ENCODE measurements at places on chromosomes 7 and 10. TPM values are rescaled to one million over a fixed set of nuclear protein-coding genes. Genes with fewer than 3 reads are reported as not detected.

CYP17A1 gene
- total RNA-seq: not detected

TLX1 gene
- total RNA-seq: not detected

SPDYE6 gene
- total RNA-seq: not detected

FGFR2 gene
- total RNA-seq: not detected

SFXN3 gene
- total RNA-seq: 56.6 TPM

DNA sequence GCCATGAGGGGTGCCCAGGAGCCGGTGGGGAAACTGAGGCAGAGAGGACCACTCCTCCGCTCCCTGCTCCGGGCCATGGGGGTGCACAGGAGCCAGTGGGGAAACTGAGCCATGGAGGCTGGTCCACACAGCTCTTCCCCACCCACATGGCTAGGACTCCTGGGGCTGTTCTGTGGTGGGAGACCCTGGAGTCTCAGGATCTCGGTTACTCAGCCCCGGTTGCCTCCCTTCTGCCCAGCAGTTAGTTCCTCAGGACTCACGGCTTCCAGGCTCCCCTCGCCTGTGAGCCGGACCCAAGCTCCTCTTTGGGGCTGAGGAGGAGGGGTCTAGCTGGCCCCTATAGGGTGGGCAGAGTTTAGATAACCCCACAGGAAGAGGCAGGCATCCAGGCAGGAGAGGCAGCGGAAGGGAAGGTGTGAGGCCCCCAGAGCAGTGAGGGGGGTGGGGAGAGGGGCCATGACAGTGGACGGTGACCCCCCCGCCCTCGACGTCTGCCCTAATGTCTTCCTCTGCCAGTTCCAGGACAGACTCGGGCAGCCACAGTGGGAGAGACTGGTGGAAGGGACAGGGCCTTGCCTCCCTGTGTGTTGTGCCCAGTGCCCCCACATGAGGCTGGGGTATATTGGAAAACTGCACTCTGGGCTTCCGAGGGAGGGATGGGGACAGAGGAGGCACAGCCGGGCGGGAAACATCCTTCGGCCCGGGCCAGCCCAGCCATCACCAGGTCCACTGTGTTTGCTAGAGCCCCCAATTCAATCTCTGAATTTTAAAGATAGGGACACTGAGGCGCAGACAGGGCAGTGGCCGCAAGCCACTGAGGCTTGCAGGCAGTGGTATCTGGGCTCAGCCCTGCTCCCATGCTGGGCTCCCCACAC lies 4.3 kb downstream of the ELFN1 start:
- no peak for DNase-seq

GRCh38 chr7:12493863-12494686 lies 76.4 kb upstream of the SCIN start:
- DNase-seq: no peak

DNA sequence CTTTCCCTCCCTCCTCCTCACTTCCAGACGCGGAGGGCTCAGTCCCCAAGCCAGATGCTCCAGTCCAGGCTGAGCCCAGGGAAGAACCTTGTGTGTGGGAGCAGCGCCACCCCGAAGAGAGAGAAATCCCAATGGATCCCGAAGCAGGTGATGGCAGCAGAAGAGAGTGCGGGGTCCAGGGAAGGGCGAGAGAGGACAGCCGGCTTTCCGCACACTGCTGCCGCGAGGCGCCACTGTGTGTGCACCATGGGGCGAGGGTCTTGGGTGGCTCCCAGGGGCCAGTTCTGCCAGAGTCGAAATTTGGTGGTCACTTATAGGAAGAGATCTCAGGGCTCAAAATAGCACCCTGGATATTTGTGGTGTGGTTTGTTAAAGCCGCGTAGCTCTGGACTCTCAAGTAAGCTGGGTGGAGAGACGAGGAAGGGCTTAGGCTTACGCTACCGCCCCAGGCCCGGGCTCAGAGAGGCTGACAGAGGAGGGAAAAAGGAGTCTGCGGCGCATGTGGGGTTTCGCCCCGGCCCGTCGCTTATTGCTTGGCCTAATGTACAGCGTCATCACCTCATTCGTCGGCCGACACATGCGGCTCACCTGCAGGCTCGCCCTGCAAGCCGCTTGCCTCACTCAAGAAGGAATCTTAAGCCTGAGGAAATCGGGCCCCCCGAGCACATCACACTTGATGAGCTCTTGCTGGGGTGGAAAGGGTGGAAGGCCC lies 12.1 kb downstream of the ZNF282 start:
- no peak for DNase-seq

DNA sequence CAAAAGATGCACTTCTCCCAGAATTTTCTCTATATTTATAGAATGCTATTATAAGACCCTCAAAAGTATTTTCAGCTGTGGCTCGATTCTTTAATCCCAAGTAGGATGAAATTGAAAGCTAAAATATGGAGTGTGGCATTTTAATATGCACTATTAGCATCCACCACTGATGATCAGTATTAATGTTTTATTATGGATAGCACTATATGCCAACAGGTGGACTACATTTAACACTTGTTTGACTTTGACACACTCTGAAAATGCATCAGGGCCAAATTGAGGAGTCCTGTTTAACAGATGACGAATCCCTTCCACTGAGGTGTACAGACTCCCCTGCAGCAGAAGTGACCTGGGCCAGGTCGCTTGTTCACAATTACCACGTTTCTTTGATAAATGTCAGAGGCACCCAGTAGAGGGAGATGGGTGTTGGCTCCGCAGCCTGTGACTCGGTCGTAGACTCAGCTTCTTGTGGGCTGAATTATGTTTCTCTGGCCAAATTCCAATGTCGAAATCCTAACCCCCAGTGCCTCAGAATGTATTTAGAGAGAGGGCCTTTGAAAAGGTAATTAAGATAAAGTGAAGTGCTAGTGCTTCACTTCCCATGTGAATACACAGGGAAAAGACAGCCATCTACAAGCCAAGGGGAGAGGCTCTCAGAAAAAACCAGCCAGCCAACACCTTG lies 48.1 kb downstream of the WIPF3 start:
- DNase-seq: peak; percentile 45

- DNase-seq: peak; percentile 100
Observed at GRCh38 chr10:70694418-70695141, 22.3 kb downstream of the ADAMTS14 start.

DNA sequence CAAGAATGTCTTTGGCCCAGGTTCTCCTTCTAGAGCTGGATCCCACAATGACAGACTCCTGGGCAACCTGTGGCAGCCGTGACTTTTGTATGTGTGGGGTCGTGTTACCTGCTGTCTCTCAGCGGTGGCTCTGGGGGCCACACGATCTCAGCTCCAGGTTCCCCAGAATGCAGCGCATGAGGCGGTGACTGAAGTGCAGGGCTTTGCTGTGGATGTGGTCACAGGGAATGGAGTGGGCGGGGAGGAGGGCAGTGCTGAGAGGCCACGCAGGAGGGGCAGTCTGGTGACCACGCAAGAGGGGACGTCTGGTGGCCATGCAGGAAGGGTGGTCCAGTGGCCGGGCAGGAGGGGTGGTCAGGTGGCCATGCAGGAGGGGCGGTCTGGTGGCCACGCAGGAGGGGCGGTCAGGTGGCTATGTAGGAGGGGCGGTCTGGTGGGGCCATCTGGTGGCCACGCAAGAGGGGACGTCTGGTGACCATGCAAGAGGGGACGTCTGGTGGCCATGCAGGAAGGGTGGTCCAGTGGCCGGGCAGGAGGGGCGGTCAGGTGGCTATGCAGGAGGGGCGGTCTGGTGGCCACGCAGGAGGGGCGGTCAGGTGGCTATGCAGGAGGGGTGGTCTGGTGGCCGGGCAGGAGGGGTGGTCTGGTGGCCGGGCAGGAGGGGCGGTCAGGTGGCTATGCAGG lies 112.7 kb downstream of the ACTR3B start:
- DNase-seq: no peak

DNA sequence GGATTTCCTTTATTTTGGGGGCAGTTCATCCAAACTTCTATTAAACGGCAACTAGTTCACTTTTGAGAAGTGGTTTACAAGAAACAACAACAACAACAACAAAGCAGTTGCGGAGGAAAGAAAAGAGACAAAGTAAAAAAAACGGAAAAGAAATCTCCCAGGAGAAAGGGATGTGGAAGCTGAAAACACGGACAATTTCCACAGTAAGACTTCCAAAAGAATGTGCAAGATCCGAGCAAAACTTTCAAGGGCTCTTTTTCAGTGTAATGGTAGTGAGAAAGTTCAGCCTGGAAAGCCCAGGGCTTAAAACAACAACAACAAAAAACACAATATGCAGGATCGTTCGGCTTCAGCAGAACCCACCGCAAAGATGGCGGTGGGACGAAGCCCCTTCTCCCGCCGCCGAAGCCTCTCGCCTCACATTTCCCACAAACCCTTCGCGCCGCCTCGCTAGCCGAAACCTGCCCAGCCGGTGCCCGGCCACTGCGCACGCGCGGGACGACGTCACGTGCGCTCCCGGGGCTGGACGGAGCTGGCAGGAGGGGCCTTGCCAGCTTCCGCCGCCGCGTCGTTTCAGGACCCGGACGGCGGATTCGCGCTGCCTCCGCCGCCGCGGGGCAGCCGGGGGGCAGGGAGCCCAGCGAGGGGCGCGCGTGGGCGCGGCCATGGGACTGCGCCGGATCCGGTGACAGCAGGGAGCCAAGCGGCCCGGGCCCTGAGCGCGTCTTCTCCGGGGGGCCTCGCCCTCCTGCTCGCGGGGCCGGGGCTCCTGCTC lies at the start of gene TNKS2:
Gene TNKS2 (plus strand): TSS at position 553 of the 775 bp plus-strand sequence. CDS start 265 bp downstream, outside the sequence.
- DNase-seq: peak; percentile 89

GRCh38 chr10:61321041-61321857 lies 131.9 kb downstream of the TMEM26 start:
- no peak for DNase-seq

GRCh38 chr7:44109991-44110390 lies 5.8 kb downstream of the AEBP1 start:
- no peak for DNase-seq

DNA sequence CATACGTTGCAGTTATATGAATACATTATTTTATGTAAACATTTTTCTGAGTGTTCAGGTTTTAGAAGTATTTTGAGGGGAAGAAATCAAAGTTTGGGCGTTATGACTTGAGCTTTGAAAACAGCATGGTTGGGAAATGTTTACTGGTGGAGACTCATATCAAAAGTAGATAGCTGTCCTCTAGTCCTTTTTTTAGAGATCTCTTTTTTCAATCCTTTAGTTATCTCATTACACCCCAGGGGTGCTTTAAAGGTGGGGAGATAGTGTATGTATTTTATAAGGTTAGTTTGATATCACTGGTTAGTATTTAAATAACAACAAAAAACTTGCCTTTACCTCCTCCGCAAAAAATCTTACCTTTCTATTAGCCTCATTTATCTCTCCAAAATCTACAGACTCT lies 2.3 kb downstream of the DMTF1 start:
- DNase-seq: no peak

DNA sequence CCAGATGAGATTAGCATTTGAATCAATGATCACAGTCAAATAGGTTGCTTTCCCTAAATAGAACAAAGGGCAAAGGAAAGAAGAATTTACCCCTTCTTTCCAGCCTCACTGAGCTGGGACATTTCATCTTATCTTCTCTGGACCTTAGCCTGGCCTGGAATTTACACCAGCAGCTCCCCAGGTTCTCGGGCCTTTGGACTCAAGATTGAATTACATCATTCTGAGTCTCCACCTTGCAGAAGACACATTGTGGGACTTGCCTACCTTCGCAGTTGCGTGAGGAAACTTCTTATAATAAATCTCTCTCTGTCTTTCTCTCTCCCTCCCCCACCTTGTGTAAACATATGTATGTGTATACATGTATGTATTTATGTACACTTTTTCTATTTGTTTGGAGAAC lies 732.4 kb downstream of the IPMK start:
- no peak for DNase-seq

DNA sequence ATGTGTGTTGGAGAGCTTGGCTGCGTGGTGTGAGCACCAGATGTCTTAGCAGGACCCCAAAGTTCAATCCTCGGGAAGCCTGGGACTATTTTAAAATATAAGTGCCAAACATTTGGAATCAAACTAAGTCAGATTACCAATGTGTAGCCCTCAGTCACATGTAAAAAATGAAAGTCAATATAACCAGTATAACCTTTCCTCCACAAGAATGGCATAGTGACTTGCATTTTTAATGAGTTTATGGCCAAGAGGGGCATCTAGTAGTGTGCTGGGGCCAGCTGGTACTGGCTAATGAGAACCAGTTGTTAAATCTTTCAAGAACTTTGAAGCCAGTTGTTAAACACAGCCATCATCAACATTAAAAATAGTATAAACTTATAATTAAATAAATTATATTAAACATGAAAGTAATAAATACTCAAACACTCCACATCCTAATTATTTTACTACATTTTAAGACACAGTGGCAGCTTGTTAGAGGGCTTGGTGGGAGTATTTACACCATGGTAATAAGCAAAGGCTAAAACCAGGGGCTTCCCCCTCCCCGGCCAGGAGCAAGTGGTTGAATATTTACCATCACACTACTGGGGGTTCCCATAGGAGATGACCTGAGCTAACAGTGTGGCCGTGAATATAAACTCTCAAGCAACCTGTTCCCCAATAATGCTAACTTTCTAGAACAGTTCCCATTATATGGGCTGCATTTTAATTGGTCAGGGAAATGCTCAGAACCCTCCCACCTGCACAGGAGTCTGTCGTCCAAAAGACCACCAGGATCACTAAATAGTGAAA lies 7.9 kb upstream of the FAM170B start:
- no peak for DNase-seq

DNA sequence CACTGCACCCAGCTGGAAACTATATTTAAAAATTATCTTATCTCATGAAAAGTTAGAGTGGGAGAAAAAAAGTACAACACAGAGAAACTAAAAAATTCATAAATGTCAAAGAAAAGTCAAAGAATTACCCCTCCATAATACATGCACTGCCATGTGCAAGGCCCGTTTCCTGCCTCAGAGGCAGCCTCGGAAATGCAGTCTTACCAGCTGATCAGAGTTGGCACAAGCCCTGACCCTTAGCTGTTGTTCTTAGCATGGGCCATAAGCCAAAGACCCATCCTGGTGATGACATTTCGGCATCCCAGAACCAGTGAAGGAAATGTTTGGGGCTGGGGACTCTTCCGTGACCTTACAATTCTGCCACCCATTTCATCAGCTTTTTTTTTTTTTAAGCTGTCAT lies 21.6 kb downstream of the RBM48 start:
- no peak for DNase-seq
